Stimulated activated naive CD8-positive, alpha-beta T cell treated with anti-CD3 and anti-CD28 coated beads, Interleukin-15, amount 100 ng/mL, for 72 hours (primary cell): ENCODE measurements at places on chromosomes 6 and 20.

DNA sequence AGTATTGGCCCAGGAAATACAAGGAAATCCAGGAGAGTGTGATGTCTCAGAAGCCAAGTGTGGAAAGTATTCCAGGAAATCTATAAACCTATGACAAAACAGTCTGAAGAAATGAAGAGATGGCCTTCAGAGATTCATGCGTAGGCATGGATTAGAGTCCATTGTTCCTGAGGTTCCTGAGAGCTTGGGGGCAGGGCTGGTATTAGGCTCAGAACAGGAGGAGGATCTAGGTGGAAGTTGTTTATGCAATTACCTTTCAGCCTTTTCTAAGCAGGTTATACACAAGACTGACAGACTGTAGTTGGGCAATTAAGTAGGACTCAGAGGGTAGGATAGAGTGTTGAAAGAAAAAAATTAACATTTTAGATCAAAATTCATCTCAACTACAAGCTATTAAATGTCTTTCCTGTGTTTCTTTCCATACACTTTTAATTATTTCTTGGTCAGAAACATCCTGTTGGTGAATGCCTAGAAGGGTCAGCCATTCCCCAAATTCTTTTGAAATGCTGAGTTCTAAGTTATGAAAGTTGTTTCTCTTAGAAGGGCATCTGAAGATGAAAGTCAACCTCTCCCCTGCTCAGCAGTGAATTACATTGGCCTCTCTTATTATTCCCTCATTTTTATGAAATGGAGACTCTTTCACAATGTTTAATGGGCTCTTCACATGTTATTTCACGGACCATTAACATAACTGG lies 201.2 kb upstream of the MYLIP start:
- DNase-seq: no peak

DNA sequence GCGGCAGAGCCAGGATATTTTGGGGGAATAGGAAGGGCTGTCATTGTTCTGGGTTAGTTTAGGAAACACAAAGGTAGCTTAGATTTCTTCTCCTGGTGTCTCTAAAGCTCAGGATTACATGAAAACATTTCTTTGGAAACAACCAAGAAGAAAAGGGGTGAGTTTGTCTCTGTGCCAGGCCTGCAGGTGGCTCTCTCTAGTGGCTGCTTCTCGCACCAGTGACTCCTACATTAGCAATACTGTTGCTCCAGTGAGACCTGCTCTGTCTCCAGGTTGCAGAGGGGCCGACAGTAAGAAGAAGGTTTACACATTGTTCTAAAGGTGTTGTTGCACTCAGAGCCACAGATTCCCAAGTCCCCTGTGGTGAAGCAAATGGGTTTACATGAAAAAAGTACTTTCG lies 104.6 kb upstream of the GLP1R start:
- DNase-seq: no peak

GRCh38 chr6:21331235-21331634 lies 262.3 kb upstream of the SOX4 start:
- no peak for DNase-seq

DNA sequence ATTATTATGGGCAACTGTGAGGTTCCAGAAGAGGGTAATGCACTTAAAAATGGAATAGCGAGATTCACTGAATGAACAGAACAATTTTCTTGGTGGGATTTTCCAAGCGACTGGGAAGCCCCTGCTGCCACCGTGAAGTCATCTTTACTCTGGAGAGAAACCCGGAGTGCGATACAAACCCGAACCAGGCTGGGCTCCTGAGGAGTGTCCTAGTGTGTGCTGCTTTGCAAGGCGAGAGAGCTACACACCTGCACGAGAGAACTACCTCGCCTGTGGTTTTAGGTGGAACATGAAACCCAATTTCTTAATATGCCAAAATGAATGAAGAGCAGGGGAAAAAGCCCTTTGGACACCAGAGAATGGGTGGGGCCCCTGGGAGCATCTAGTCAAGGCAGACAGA lies 33.5 kb upstream of the DACT2 start:
- DNase-seq: no peak
